ENCODE measurements at places on chromosomes 12 and 14. TPM values are rescaled to one million over a fixed set of nuclear protein-coding genes. Genes with fewer than 3 reads are reported as not detected.

SIX4 gene
- 21.7 TPM for total RNA-seq

AKAP5 gene
- 1.1 TPM for total RNA-seq

WIF1 gene
- total RNA-seq, result 0.22 TPM

CABP1 gene
- 0.49 TPM for total RNA-seq

KRT3 gene
- total RNA-seq, result not detected

NKX2-1 gene
- not detected for total RNA-seq

TMPRSS12 gene
- not detected for total RNA-seq

FOXN4 gene
- 0.33 TPM for total RNA-seq

GALNT16 gene
- 9.5 TPM for total RNA-seq

ADAM21 gene
- 0.12 TPM for total RNA-seq

ITPR2 gene
- 72.4 TPM for total RNA-seq

HOXC11 gene
- total RNA-seq, result not detected

CCDC196 gene
- not detected for total RNA-seq

PTGDR gene
- total RNA-seq, result not detected

TAS2R7 gene
- total RNA-seq, result not detected

GARIN6 gene
- not detected for total RNA-seq

TNFAIP2 gene
- total RNA-seq, result 17.8 TPM

GZMH gene
- total RNA-seq, result not detected

PIANP gene
- total RNA-seq, result 2.0 TPM

MMAB gene
- total RNA-seq, result 39.3 TPM

OAS2 gene
- total RNA-seq, result not detected

RHOF gene
- 37.5 TPM for total RNA-seq

KRT85 gene
- not detected for total RNA-seq

KRT83 gene
- total RNA-seq, result not detected

CD69 gene
- not detected for total RNA-seq

SLC8A3 gene
- total RNA-seq, result 0.43 TPM

KIF21A gene
- total RNA-seq, result 54.1 TPM

ADSS1 gene
- total RNA-seq, result 9.7 TPM

TMEM179 gene
- 9.2 TPM for total RNA-seq

Data from progenitor cell of endocrine pancreas (in vitro differentiated cells).